ENCODE measurements at places on chromosomes 3 and 15.

DNA sequence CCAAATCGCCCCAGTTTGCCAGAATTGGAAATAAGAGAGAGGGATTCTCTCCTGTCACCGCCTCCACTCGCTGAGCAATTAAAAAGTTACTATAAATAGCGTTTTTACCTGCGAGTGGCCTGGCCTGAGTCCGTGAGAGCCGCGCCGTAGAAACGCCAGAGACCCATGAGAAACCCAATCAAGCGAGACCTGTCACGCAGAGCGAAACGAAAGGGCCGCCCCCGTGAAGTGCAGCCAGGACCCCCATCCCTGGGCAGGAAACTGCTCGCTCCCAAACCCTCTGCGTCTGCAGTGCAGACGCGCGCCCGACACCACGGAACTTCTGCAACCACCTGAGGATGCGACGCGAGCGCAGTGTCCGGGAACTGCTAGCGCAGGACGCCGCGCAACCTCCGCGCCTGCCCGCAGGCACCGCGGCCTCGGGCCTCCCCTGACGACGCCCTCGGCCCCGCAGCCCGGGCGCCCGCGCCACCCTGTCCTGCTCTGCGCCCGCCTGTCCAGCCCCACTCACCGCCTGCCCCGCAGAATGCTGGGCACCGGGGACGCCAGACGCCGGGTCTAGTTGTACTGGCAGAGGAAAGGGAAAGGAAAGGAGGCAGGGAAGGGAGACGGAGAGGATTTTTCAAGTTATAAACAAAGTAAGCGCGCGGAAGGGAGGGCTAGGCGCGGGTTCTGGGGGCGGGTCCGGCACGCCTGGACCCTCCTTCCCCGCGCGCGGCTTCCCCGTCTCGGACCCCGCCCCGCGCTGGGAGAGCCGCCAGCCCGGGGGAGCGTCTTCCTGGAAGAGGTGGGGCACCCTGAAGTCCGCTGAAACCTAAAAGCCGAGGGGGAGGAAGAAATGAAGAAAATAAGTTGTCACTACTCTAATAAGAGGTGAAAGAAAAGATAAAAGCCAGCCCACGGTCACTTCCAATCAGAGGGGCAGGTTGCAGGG lies at the start of gene PLSCR4:
Gene PLSCR4, minus strand, starts transcription at position 657 of the 934 bp plus-strand sequence. CDS start 29,034 bp downstream, outside the sequence.
- DNase-seq, result no peak

DNA sequence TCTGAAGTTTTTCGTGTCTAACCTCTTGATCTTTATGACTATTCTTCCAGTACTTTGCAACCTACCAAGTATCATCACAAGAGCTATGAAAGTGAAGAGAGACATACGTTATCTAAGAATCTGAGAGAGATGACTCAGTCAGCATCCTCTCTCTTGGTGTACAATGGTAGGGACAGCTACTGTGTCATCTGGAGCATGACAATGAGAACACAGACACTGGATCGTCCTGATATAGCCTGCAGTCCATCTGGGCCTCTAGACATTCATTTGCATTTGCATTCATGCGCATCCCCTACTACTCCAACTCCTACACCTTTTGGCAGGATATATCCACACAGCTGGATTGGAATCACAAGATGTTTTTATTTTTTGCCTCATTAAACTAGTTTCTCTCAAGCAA lies 115.2 kb downstream of the PEX5L start:
- DNase-seq, result no peak

DNA sequence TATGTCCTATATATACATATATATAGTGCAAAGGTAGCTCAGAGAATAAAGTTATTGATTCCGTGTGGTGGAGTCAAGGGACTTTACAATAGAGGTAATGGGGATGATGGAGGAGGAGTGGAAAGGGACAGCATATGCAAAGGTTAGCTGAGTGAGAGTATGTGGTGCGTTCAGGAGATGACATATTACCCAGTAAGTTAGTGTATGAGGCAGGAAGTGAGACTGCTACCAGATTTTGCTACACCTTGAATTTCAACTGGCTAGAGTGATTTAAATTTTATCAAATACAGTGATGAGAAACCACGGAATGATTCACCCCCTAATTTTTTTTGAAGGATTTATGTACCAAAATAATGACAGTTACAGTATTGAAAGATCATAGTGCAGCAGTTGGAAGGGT lies 2.8 kb downstream of the ACTL6A start:
- DNase-seq, result no peak

- DNase-seq, result no peak
Observed at GRCh38 chr15:58731756-58732535, 17.6 kb downstream of the ADAM10 start.

DNA sequence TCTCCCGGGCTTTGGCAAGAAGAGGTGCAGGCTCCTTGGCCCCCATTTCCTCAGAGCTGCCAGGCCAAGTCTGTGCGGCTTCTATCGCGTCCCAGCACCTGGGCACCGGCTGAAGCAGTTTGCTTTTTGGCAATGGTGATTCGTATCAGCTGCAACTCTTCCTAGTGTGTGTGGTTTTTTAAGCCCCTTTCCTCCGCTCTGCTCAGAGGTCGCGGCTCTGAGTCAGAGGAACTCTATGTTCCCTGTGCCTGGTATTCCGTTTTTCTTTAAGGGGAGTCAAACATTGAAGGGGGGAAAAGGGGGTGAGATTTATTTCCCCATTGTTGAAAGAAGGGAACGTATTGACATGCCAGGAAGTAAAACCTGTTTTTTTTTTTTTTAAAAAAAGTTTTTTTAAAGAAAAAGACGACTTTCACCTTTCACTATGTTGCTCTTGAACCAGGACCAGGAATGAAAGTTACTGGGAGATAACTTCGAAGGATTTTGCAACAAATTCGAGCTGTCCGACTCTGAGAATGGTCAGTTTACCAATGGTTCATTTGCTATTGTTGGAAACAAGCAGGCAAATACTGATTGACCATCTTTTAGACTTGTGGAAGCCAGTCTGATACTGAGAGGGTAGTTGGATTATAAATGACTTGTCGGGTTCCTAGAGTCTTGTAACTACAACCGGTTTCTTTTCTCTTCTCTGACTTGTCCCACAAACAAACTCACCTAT lies 1.1 kb downstream of the ARMC8 start:
- no peak for DNase-seq

DNA sequence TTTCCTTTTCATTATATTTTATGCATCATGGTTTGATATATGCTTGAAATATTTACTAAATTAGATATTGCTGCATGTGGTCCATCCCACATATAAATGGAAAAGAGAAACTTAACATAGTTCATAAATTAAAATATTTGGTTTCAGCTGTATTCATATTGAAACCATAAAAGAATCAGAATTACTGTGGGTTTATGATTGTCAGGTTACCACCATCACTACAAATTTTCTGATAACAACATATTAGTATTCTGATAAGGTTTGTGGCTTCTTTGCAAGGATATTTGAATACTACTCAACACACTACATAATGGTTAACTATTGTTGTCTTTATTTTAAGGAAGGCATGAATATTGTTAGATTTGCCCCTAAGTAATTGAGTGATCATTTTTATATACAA lies 235.5 kb downstream of the UBE2E2 start:
- DNase-seq, result no peak

GRCh38 chr15:27956285-27956684 lies 142.8 kb downstream of the OCA2 start:
- no peak for DNase-seq

DNA sequence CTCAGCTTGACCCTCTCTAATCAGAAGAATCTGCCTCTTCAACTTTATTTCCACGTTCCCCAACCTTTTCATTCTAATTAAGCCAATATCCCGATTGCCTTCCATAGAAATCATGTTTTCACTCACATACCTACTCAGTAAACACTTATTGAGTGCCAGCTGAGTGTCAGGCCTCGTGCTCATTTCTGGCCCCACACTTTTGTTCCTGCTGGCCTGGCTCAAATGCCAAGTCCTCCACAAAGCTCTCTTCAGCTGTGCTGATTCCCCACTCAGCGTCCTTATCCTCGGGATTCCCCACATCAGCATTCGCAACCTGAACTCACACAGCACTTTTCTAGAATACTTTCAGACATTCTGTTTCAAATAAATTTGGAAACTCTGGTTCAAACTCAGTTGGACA lies 68.9 kb downstream of the THBS1 start:
- DNase-seq, result no peak

GRCh38 chr3:97821287-97821773 lies 481 bp upstream of the CRYBG3 start:
- DNase-seq, result no peak

GRCh38 chr15:26073430-26074333 lies 210.6 kb upstream of the ATP10A start:
- DNase-seq, result no peak

GRCh38 chr15:30824518-30825195 lies 79.1 kb upstream of the FAN1 start:
- no peak for DNase-seq

DNA sequence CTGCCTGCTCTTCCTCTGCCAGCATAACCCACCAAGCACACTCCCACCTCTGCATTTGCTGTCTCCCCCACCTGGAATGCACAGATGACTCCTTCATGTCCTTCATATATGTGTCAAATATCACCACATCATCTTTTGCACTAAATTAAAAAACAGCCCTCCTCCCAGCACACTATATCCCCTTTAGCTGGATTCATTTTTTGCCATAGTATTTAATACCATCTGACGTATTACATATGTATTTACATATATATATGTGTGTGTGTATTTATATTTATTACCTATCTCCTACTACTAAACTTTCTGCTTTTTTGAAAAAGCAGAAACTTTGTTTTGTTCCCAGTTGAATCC lies 29.4 kb upstream of the UBL7 start:
- no peak for DNase-seq

DNA sequence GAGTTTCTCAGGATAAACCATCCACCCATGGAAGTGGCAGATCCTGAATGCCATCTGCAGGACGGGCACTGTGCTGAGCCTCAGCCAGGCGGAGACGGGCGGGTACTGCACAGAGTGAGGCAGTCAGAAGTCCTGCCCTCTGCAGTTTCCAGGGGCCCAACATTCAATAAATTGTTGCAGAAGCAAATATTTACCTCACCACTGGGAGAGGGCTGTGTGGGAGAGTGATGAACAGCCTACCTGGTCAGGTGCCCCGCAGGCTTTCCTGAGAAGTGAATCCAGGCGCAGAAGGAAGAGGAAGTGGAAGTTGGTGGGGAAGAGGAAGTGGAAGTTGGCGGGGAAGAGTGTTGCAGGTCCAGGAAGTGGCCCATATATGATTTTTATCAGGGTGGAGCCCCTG lies 100.8 kb downstream of the SLCO3A1 start:
- DNase-seq, result no peak

DNA sequence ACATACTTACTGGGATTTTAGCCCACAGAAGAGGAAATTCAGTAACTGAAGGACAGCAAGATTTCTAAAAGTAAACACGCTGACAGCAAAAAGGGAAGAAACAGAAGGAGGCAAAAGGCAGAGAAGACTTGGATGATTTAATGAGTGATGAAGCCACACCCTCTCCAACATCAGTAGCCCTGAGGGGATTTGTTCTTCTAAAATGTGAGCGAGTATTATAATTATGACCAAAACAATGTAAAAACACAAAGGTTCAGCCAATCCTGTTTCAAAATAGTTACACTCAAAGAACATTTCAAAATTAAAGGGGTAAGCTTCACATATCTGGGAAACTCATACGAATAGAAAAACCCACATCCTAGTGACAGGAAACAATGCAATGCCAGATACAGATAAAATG lies 25.0 kb downstream of the MCCC1 start:
- DNase-seq, result no peak

DNA sequence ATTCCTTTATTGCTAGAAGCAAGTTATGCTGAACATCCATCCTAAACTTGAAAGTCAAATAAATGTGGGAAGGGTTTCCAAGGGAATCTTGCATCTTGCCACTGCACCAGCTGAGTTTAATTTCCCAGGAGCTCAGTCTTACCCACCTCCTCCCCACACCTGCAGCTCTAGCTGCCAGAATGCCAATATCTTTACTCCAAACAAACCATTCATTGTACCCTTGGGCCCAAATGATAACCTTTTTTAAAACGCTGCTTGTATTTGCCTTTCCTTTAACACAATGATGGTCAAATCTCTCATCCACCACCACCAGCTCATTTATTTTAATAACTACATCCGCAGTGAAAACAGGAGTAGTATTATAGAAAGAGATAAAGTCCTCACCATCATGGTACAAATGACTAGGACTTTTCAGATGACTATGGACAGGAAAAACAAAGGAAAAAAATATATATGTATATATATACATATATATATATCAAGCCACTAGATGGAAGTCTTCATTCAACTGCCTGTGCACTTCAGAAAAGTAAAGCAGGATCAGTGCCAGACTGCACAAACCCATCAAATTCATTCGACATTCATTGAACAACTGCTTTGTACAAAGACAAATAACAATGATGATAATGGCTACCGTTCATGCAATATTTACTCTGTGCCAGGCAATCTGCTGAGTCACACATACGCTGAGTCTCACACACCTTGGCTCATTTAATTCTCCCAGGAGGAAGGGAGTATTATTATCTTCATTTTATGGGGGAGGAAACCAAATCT lies 44.0 kb downstream of the BFSP2 start:
- DNase-seq, result no peak

DNA sequence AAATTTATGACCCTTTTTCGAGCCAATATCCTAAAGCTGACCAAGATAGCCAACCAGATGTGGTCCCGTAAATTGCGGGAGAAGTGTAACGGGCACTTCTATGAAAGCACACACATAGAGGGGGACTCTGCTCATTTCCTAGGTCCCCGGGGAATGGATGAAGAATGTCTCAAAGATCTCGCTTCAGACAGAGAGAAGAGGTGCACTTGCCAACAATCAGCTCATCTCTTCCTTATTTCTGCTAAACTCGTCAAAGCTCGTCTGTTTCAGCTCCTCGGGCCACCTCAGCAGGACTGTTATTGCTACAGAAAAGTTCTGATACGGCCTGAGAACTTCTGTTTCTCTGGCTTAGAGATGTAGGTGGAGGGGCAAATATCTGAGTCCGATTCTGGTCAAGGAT lies 71.8 kb downstream of the TM2D3 start:
- no peak for DNase-seq

DNA sequence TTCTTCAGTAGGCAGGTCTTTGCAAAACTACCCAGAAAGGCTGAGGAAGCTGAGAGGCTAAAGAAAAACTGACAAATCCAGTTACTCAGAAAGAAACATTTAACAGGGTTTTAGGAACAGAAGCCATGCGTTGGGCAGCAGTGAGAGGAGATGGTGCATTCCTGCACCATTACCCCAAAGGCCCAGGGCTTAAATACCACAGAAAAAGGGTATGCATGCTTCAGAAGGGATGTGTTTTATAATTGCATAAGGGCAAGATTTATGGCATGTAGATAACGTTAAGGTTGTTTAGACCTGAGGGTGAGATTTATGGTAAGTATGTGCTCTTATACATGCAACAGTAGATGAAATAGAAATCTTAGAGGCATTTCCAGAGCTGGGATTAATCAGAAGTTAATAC lies 10.0 kb downstream of the C3orf52 start:
- no peak for DNase-seq

GRCh38 chr3:129199366-129199765 lies 15.7 kb upstream of the CNBP start:
- DNase-seq, result no peak

DNA sequence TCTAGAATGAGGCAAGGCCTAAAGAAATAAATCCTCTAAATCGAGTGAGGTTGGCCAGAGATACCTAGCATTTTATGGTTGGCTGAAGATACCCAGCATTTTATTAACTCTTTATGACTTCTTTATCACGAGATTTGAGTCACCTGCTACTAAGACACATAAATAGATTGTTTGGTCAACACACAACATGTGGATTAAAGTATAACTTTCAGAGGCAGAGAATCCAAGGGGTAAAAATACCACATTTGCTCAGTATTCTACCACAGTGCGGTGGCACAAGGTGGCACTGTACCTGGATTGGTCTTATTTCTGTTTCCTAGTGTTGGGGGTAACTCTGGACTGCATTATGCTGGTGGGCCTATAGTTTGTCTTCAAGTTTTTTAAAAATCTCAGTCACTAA lies 27.0 kb upstream of the VILL start:
- no peak for DNase-seq
